ENCODE measurements at places on chromosomes 6 and 20.
A peak's percentile ranks its signal among the peaks of the same experiment; 100 is the strongest.

GRCh38 chr20:5072756-5073659 is 46.8 kb downstream of the PCNA start:
- peak; percentile 37 for DNase-seq

GRCh38 chr6:137339929-137340559 is 120.9 kb upstream of the IFNGR1 start:
- DNase-seq: no peak

- no peak for DNase-seq
These were observed 497.0 kb downstream of the BTBD3 start for GRCh38 chr20:12414446-12415274.

DNA sequence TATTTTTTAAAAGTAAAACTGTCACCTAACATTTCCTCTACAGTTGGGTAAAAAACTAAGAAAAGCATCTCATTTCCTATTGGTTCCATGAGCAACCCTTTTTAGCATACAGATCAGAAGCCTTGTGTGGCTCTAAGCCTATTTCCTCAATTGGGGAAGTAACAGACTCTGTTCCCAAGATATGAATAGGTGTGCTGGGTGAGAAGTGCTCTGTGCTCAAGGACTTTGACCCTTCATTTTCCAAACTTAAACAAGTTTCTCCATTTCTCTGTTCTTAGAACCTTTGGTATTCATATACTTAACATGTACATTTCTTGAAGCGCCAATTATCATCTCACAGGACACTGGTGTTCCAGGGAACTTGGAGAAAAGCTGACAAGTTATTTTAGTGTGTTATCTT is 24.1 kb downstream of the CARMIL1 start:
- no peak for DNase-seq

DNA sequence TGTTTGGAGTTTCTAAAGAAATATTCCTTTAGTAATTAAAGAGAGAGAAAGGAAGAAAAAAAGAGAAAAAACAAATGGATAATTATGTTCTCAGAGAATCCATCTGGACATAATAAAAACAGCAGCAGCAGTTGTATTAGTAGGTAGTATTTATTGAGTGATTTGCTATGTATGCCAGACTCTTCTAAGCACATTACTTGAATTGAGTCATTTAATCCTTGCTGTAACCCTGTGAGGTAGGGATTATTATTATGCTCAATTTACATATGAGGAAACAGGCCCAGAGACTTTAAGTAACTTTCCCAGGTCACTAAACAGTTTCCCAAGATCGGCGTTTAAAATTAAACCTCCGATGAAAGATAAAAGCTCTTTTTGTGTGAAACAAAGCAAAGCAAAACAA is 238.8 kb downstream of the TSHZ2 start:
- DNase-seq: no peak

- no peak for DNase-seq
These were observed 6.4 kb downstream of the OSTM1 start for GRCh38 chr6:108068182-108068581.

- DNase-seq: no peak
These were observed 402 bp downstream of the OSBPL2 start for GRCh38 chr20:62238569-62239277.

- DNase-seq: no peak
These were observed 88.4 kb downstream of the HACE1 start for GRCh38 chr6:104771258-104771832.

DNA sequence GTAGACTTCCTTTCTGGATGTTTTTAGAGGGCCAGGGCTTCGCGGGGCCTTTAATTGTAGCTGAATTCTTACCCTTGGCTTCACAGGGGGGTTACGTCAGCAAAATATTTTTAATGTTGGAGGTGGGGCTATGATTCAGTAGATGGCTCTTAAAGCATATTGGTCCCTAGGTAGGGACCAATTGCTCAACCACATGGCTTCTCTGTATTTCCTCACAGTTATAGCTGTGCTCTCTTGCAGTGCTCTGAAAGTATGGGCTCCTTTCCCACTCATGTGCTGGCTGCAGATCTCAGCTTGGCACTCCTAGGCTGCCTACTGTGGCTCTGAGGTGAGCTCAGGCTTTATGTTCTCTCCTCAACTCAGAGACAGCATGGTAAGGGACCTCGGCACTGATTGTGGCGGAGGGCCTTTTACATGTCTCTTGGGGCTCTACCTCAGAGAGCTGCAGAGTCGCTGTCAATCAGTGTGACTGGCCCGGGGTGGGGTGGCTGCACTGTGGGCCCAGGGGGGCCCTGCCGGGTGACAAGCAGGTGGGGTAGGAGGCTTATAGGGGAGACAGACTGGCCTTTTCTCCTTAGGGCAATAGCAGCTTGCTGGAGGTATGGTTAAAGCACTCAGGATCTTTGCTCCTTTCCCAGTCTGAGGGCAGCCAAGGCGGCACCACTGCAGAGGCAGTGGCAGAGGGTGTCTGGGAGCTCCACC is 318.0 kb downstream of the DOK5 start:
- no peak for DNase-seq

DNA sequence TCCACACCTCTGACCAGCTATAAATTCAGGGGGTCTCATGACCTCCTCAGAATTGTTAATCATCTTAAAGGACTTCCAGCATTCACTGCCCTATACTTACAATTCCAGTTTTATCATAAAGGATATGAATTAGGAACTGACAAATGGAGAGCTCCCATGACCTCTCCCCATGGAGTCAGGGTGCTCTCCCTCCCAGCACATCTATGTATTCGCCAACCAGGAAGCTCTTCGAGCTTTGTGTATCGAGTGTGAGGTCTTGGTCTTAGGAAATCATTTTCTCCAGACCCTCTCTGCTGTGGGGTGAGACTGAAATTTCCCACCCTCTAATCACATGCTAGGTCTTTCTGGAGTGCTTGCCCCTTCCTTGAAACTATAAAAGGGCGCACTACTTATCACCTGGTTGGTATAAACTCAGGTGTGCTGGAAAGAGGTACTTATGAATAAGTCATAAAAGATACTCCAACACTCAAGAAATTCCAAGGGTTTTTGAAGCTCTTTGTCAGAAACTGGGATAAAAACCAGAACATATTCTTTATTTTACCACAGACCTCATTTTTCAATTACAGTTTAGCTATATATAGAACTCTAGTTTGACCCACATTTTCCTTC is 238.4 kb upstream of the OPRM1 start:
- DNase-seq: no peak

GRCh38 chr6:20334962-20335361 is 66.7 kb upstream of the E2F3 start:
- DNase-seq: no peak

GRCh38 chr6:132007474-132008190 is 56.5 kb upstream of the CCN2 start:
- no peak for DNase-seq

GRCh38 chr6:57134954-57135353 is 37.2 kb upstream of the BAG2 start:
- no peak for DNase-seq

GRCh38 chr6:136873748-136874147 is 48.4 kb upstream of the SLC35D3 start:
- no peak for DNase-seq

DNA sequence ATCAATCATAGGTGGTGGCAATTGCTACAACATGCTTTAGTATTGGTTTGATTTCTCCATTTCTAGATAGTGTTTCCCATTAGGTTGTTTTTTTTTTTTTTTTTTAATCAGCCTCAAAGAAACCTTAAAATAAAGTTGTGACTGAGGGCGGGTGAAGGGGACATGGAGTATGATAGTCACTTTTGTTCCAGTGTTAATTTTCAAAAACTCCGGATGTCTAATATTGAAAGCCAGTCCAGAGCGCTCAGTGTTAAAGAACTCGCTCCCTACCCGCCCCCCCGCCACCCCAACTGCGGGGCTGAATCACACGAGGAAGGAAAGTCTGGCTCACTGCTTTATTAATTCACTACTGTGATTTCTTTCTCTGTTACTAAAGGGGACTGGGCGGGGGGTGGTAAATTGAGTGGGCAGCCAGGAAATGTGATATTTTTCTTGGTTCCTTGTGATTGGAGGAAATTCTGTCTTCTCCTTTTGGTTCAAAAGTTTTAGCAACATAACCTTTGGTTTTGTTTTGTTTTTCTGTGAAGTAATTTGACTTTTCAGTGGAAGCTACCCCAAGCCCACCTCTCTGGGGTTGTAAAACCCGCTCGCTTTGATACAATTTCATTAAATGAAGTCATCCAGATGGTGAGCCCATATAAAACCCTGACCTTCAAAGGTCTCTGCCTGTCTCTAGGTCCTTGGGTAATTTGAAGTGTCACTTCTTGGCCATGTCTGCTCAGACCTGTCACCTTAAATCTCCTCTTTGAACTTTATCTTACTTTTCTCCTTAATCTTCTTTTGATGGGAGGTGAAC is 38.0 kb downstream of the TNFAIP3 start:
- DNase-seq: no peak

GRCh38 chr6:114377881-114378280 is 35.1 kb upstream of the HS3ST5 start:
- DNase-seq: no peak

DNA sequence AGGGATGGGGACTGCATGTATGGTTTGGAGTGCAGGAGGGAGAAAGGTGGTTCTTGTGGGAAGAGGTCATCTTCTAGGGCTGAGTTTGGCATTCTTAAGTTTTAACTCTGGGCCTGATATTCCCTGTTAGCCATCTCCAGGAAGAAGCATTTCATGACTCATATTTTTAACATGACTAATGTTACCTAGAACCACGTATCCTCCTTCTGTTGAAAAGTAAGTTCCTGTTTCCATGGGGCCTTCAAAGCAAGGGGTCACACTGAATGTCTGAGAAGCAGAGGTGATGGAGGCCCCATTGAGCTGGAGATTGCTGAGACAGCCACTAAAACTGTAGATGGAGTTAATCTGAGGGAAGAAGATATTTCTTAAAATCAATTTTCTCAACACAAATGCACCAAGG is 30.2 kb downstream of the FAM229B start:
- no peak for DNase-seq

Data from 8988T (cell line).